ENCODE measurements at places on chromosomes 12 and 14.

DNA sequence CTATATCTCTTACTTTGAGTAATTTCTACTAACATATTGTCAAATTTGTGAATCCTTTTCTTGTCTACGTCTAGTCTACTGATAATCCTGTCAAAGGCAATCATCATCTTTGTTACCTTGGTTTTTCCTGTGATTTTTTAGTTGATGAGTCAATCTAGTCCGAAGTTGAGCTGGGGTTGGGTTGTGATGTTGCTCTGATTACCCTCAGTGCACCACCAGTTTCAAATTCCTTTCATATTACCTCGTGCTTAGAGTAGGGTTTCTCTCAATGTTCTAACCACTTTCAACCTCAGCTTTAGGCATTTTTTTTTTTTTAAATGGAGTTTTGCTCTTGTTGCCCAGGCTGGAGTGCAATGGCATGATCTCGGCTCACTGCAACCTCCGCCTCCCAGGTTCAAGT lies 186.8 kb downstream of the BTG1 start:
- DNase-seq = no peak

DNA sequence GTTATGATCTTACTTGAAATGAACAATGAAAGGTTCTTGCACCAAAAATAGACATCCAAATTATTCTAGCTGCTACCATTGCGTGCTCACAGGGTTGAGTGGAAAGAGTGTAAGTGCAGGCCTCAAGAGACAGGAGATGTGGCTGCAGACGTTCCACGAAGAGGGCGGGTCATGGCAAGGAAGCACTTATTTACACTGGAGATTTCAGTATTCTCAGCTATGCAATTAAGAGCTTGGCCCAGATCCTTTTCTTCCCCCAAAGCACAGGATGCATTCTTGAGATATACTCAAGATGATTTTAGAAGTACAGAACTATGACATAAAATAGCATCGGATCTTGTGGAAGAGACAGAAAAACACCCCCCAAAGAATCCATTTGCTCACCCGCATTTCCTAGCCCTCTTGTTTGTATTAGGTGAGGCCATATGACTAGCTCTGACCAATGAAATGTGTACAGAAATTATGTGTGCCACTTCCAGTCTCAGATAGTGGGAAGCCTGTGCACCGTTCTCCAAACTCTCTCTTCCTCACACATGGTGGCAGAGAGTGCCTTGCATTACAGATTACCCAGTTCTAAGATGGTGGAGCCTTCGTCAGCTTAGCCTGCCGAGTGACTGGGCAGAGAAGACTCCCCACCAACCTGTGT lies 261.4 kb downstream of the TTC8 start:
- no peak for DNase-seq

DNA sequence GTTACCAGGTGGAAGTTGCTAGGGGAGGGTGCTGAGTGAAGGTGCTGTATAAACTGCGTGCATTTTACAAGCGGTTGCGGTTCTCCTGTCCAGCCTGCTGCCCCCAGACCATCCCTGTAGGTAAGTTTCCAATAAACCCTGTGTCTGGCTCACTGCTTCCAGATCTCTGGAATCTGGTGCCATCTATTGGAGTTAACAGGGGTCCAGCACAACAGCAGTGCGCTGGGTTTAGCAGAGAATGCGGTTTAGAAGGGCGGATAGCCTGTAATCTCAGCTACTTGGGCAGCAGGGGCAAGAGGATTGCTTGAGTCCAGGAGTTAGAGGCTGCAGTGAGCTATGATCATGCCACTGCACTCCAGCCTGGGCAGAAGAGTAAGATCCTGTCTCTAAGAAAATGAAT lies 4.9 kb downstream of the AACS start:
- no peak for DNase-seq

DNA sequence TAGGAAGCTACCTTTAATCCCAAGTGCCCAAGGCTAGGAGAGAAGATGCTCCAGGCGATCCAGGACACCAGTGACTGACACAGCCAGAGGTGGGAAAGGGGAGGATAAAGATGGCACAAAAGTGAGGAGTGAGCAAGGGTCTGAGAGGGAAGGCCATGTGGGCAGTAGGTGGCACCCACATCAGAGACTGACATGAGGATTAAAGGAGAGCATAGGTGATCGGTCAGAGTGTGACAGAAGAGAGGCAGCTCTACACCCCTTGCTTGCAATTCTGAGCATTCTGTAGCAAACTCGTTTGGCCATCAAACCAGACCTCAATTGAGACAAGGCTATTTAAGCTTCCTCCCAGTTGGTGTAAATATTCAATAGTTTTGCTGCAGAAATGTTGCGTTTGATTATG lies 724 bp upstream of the CD27 start:
- DNase-seq = no peak

DNA sequence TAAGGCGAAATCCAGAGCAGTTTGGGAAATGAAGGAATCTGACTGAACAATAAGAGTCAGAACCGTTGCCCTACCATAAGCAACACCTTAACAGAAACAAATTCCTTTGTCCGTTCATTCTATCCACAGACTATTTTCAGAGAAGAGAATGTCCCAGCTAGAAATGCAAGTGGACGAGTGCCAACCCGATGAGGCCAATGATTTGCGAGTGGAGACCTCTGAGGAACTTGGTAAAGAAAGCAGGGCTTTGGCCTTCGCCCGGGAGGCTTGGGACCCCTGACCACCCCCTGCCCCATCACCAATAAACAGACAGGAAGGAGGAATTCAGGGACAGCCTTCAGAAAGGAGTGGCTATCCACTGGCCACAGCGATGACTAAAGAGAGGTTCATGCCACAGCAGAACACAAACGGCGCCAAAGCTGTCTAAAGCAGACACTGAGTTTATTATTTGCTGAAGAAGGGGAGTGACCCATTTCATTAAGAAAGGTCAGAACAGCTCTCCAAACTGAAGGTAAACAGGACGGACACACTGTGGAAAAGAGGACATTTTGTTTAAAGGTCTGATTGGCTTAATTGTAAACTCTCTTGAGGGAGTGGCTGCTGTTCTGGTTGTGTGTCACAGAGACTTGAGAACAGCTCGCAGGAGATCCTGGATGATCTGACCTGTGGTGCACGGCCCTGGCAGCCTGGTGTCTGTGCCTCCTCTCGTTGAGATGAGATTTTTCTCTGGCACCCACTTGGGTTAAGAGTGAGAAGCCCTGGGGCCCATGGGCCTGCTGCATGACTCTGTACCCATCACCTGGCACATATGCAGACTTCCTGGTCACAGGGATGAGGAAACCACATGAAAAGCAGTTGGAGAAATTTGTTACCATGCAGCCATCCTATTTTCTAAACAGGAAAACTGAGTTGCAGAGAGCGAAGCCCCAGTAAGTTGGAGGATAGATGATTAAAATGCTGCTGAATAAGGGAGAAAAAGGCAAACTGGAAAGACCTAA lies 142.0 kb upstream of the PZP start:
- DNase-seq = no peak

DNA sequence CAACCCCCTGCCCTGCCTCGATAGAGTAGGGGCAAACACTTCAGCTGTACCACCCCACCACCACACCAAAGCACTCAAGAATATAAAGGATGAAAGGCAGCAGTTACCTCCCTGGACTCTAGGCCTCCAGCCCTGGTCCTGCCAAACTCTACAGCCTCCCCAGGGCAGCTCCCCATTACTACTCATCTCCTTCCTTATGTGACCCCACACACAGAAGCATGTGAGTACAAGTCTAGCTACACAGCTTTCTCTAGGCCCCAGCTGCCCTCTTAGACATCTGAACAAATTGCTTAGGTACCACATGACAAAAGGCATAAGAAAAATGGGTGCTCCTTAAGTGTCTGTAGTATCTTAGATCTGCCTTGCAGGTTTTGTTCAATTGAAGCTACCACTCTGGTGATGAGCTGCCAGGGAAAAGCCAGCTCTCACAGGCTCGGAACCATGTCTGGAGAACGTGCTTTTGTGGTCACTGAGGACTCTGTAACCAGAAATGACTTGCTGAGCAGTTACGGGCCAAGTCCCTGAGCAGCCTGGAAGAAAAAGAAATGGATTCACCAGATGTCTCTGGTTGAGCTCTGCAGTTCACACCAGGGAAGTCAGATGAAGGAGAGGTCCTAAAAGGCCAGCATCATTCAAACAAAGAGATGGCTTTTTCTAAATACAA lies 32.8 kb downstream of the FMNL3 start:
- DNase-seq = no peak

DNA sequence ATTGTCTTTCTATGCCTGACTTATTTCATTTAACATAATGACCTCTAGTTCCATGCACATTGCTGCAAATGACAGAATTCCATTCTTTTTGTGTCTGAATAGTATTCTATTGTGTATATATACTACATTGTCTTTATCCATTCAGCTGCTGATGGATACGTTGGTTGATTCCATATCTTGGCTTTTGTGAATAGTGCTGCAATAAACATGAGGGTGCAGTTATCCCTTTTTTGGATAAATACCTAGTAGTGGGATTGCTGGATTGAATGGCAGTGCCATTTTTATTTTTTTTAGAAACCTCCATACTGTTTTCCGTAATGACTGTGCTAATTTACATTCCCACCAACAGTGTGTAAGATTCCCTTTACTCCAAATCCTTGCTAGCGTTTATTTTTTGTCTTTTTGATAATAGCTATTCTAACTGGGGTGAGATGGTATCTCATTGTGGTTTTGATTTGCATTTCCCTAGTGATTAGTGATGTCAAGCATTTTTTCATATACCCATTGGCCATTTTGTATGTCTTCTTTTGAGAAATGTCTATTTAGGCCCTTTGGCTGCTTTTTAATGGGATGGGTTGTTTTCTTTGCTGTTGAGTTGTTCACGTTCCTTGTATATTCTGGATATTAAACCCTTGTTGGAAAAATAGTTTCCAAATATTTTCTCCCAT lies 2.3 kb downstream of the OAS2 start:
- DNase-seq = no peak

GRCh38 chr12:128190614-128191013 lies 76.4 kb upstream of the TMEM132C start:
- no peak for DNase-seq

DNA sequence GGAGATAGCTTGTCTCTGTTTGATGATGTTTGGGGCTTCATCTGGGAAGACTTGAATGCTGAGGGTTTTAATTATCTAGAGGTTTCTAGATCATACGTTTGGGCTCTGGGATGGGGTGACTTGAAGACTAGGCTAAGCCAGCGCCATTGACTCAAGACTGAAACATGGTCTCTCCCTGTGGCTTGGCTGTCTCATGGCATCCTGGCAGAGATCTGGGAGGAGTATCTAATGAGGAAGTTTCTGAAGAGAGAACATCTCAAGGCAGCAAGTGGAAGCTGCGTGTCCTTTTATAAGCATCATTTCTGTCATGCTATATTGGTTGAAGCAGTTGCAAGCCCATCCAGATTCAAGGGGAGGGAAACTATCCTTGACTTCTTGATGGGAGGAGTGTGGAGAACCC lies 104.8 kb downstream of the UNC79 start:
- no peak for DNase-seq

DNA sequence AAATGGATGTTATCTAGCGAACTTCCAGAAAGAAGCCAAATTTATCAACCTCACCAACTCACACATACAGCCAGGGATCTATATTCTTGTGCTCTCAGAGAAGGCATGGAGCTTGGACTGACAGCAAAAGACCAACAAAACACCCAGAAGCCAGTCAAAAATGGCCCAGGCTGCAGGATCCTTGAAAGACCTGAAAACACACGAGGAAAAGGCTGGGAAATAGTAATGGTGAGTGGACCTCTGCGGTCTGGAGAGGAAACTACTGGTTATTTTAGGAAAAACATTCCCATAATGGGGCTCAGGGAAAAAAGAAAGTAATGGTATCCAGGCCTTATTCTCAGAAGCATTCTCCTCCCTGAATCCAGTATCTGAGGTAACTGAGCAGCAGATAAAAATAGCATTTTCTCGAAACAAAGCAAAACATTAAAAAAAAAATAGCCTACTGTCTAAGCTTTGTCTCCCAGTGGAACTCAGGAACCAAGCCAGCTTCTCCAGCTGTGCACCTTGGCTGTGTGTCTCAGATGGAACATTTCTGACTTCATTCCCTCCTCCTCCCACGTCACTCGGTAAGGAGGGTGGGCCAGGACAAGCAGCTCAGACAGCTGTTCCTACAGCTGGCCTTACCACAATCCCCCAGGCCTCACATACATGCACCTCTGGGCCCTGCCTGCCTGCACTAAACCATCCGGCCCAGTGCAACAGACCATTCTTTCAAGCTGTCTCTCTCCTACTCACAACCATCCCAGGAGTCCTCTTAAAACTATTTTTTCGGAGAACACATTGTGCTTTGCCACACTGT lies 249.9 kb downstream of the DAD1 start:
- DNase-seq = peak; percentile 10

- peak; percentile 60 for DNase-seq
These were observed 84.0 kb downstream of the SYNE3 start for GRCh38 chr14:95432144-95433093.

GRCh38 chr14:92565718-92566115 lies 52.1 kb downstream of the RIN3 start:
- DNase-seq = no peak

- DNase-seq = no peak
These were observed at the start of gene PTPRB for GRCh38 chr12:70637303-70638085. Gene PTPRB (minus strand): TSS chr12:70637429. CDS start chr12:70637395, 34 bp downstream.

- peak; percentile 33 for DNase-seq
These were observed 13.5 kb downstream of the DHRS7 start for GRCh38 chr14:60151715-60152114.

DNA sequence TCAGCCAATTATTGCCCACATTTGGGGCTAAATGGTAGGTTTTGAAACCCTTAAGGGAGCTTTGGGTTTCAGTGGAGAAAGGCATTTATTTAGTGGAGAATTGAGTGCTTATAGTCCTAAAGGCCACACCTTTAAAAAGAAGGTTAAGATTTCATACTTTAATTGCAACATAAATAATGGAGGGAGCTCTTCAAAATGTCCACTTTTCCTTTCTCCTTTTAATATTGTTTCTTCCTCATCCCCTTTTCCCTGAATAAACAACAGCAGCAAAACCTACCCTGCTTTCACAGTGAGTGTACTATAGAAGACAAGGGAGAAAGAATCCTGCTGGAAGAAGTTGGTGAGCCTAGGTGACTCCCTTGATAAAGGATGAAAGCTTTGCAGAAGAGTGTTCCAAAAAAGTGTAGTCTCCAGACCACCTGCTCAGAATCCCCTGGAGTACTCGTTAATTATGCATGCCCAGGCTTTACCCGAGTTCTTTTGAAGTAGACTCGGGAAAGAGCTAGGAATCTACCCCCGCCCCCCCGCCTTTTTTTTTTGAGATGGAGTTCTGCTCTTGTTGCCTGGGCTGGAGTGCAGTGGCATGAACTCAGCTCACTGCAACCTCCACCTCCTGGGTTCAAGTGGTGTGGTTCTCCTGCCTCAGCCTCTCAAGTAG lies 11.5 kb upstream of the EID3 start:
- no peak for DNase-seq

DNA sequence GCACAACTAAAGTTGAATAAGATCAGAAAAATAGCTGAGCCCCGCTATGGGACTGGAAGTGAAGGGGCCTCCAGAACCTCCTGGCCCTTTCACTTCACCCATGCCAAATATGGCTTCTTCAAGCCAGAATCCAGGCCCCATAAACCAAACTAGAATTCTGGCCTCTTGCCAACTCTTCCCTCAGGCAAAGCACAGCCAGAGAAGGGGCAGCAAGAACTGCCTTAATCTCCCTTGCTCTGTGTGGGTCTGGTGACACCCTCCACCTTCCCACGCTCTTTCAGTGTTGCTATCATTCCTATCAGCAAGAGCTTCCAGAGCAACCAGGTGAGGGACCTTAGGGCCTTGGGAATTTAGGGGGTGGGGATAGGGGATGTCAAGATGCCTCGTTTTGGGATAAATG lies 3.1 kb upstream of the PNMA1 start:
- DNase-seq = no peak

- no peak for DNase-seq
These were observed 315.2 kb upstream of the G2E3 start for GRCh38 chr14:30243805-30244204.
